Panc1 (cell line): ENCODE measurements at places on chromosomes 3 and 15. TPM values are rescaled to one million over a fixed set of nuclear protein-coding genes. Genes with fewer than 3 reads are reported as not detected.

GRCh38 chr3:62718011-62718410 lies 157.2 kb downstream of the CADPS start:
- no peak for DNase-seq

GRCh38 chr3:88912294-88912877 lies 195.0 kb upstream of the EPHA3 start:
- no peak for DNase-seq

The TMEM43 gene
- total RNA-seq = 51.2 TPM

DNA sequence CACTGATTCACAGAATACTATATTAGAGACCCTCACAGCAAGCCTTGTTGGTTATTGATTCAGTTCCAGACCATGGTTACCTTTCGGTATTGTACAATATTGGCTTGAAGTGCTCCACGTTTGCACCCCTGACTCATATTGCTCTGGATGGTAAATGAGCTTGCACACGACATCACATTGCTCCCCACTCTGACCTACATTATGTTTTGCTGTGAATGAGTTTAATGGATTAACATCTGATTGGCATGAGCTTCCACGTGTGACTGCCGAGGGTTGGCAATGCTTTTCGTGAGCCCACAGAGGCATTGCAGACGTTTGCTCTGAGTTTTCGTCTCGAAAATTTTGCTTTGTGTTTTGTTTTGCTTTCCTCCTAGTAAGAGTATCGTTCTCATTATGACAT lies 225.8 kb upstream of the ICE2 start:
- no peak for DNase-seq

DNA sequence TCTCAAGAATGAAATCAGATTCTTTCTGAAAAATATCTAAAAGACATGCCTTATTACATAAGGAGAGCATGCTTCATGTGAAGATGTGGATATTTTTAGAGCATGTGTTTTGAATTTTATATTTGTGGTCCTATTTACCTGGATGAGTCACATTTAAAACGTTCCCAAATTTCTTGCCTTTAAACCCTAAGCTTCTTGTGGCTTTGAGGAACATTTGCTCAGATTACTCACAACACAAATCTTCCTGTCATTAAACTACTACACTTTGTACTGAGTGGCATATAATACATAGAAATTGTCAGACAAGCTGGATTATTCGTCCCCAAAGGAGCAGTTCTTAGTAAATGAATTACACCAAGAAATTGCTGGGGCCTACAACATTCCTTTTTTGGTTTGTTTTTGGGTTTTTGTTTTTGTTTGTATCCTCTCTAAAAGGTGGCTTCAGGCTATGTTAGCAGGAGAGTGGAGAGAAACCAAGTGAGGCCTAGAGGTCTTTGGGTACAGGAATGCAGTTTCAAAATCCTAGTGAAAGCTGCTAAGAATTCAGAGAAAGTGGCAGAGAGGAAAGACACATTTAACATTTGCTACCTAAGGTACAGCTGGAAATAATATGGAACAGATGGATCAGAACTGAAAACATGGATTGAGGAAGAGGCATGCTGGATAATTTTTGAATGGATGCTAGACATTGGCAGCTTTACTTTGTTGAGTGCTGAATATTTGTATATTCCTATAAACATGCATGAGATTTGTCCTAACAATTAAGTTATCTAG lies 128.1 kb downstream of the RPL22L1 start:
- DNase-seq = no peak

DNA sequence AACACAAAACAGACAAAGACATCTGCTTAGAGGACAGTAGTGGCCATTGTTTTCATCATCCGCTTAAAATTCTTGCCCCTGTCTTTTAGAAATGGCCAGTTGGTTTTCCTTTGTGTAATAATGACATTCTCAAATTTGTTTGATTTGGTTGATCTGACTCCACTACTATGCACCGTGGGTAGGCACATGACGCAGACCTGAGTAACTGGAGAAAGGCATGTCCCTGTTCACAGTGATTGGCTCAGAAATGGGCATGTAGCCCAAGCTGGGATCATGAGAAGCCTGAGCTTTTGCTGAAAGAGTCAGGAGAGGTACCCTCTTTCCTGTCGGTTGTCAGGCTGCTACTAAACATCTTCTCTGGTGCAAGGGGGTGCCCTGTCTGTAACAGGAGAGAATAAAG lies 36.6 kb upstream of the MAGI1 start:
- DNase-seq = no peak

GRCh38 chr3:115245438-115245837 lies 98.3 kb upstream of the ZBTB20 start:
- DNase-seq = no peak

The TJP1 gene
- 79.1 TPM for total RNA-seq

DNA sequence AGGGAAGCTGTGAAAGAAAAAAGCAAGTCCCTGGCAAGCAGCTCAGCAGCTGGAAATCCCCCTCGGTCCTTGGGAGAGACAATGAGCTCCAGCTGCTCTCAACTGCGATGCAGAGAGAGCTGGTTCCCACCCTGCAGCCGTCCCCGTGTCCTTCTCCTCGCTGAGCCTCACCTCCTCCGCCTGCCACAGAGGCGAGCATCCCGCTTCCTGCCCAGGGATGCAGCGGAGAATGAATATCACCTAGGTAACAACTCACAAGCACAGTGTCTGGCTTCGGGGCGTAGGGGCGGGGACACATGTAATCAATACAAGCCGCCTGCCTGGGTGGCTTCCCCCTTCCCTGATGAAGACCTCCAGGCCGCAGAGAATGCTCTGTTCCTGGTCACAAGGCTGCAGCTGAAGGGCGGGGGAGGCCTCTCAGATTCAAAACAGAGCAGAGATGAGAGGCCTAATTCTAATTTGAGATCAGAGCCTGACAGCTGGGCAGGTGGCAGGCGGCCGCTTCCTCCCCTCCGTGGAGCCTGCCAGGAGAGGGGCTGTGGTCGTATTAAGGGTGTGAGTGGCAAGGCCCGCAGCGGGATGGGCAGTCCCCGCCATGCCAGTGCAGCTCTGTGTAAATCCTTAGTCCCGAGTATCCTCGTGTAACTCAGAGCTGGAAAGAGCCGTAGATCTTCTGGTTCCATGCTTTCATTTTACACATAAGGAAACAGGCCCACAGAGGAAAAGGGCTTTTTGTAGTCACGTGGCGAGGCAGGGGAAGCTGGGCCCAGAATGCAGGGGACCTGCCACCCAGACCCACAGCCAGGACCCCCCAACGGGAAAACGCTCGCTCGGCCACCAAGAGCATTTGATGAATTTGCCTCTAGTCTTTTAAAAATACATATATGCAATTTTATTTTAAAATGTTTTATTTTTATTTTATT lies 24.3 kb downstream of the ZDHHC19 start:
- no peak for DNase-seq

DNA sequence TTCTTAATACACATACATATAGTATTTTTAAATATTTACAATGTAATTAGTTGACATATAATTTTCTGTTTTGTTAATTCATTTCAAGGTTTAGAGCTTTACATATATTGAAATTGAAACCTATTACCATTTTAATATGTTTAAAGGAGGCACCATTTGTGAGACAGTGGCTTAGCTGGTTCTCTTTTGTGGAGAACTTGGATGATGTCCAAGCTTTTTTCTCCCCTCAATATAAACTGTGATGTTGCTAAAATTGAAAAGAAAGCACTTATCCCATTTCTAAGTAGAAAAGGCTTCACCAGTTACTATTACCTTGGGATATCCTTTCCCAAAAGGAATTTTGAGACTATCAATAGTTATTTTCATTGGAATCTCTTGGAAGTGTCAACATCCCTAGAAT lies 707.2 kb downstream of the NTRK3 start:
- no peak for DNase-seq

DNA sequence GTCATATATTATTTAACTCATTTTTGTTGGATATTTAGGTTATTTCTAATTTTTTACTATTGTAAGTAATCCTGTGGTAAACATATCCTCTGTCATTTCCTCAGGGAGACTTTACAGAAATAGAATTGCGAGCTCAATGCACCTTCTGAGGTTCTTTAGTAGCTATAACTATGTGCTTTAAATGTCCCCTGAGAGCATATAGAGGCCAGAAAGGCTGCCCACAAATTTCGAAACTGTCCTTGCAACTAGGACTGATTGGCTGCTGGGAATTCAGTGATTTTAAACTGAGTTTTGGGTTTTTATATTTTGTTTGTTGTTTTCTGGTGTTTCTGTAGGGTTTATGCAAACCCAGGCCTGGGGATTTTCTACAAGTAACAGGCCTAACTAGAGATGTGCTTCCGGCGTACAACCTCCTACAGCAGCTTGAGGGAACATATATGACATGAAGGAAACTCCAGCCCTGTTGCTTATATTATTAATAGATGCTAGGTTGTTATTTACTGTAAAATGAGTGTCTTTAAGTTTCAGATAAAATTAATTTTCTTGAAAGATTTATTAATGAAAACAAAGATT lies 29.1 kb upstream of the P4HTM start:
- no peak for DNase-seq

GRCh38 chr15:24916305-24917009 lies 38.3 kb upstream of the SNRPN start:
- DNase-seq = no peak

DNA sequence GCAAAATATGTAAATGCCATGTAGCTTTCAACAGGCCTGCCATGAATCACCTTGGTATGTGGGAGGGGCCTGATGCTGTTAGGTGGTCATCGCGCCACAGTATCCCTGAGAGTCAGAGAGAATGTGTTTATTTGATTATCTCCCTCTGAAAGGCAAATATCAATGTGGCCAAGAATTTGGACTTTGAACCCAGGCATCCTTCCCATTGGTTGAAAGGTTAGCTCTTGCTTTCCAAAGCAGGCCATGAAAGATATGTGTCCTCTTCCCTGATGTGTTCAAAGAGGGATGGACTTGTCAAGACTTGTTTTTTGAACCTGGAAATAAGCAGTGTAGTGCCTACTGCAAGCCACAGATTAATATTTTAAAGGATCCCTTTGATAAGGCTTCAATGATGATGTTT lies 36.7 kb downstream of the SRP14 start:
- DNase-seq = no peak

The ALDH1L1 gene
- 0.36 TPM for total RNA-seq

The P4HTM gene
- total RNA-seq = 28.3 TPM

GRCh38 chr3:131555456-131555855 lies 52.7 kb upstream of the MRPL3 start:
- no peak for DNase-seq

- DNase-seq = no peak
These were observed 55.8 kb downstream of the DAPK2 start for GRCh38 chr15:63990454-63990853.

The PLA2G4E gene
- total RNA-seq = not detected

- no peak for DNase-seq
These were observed 44.0 kb downstream of the CHSY1 start for GRCh38 chr15:101207867-101208288.

The DPP8 gene
- 36.2 TPM for total RNA-seq

- DNase-seq = no peak
These were observed 228.4 kb upstream of the COL8A1 start for GRCh38 chr3:99409961-99410360.

GRCh38 chr15:51856714-51857380 lies 27.4 kb downstream of the TMOD3 start:
- no peak for DNase-seq

GRCh38 chr15:40043927-40044716 lies 5.1 kb upstream of the SRP14 start:
- DNase-seq = no peak

DNA sequence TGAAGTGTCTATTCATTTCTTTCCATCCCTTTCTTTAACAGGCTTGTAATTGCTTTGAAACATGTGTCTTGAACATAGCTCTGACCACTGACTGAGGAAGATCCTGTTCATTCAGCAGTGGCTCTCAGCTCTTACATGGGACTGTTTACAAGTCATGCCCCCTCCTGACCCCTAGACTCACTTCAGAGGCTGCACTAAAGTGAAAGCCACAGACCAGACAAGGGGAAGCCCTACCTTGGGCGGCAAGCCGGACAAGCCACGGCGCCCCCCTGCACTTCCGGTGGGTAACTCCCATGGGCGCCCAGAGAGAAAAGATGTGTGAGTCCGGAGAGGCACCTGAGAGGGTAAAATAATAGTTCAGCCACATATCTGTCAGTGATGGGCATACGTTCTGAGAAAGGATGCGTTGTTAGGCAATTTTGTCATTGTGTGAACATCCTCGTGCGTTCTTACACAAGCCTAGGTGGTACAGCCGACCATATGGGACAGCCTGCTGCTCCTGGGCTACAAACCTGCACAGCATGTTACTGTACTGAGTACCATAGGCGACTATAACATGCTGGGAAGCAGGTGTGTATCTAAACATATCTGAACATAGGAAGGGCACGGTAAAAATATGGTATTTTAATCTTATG lies 116.2 kb downstream of the CHSY1 start:
- no peak for DNase-seq

DNA sequence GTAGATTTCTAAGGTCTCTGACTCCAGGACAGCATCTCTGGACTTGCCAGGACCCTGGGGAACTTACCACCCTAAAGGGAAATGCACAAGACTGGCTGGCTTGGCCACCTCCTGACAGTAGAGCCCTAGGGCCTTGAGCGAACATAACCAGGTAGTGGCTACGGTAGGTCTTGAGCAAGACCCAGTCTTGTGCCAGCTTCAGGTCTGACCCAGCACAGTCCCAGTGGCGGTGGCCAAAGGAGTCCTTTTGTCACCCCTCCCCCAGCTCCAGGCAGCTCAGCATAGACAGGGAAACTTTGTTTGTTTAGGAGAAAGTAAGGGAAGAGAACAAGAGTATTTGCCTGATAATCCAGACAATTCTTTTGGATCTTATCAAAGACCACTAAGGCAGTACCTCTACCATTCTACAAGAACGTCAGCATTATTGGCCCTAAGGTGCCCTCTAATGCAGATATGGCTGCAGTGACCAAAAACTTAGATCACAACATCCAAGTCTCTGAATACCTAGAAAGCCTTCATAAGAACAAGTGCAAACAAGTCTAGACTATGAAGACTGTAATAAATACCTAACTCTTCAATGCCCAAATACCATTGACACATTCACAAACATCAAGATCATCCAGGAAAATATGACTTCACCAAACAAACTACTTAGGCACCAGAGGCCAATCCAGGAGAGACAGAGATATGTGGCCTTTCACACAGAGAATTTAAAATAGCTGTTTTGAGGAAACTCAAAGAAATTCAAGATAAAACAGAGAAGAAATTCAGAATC lies 38.7 kb upstream of the FBN1 start:
- no peak for DNase-seq

The SPTBN5 gene
- total RNA-seq = 2.1 TPM

DNA sequence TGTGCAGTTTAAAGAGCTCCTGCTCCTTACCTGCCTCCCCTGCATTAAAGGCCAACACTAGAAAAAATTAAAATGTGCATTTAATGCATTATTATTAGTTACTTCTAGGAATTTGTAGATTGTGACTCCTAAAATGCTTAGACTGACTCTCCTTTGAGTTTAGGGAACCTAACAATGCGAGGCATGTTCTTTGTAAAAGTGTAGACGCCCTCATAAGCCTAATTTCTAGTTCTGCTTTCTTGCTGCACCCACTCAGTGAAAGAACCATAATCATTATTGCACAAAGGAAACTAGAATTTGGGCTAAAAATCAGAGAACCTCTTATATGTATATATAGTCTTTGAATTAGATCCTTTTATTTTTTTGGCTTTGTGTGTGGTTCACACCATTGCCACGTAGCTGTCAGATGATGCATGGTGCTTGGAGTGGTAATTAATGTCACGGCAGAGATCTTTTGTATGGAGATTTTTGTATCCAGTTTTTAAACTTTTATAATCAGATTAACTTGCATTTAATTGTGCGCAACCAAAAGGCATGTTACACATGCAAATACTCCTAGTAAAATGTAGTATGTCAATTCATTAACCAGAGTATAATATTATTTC lies 710 bp downstream of the ABHD10 start:
- no peak for DNase-seq
